H9 (cell line): ENCODE measurements at places on chromosomes 7 and 10.

DNA sequence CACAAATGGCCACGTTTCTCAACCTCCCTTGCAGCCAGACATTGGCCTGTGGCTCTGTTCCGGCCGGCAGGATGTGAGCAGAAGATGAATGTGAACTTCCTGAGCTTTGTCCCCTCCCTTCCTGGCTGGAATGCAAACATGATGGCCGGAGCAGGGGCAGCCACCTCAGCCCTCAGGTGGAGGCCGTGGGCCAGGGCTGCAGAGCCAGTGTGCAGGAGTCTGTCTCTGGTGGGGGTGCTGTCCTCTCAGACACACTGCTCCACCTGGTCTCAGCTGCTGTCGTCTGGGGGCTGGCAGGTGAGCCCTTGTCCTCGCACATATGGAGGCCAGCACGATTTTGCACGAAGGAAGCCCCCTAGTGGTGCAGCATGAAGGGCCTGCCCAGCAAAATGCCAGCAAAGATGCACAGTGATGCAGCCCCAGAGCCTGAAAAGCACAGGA, 25.3 kb upstream of the PWWP2B start:
- H3K27me3 ChIP-seq = no peaks in the 10 kb centered on the region
- no peak overlapping the region for H3K4me3 ChIP-seq
- no peaks in the 10 kb centered on the region for H3K36me3 ChIP-seq

DNA sequence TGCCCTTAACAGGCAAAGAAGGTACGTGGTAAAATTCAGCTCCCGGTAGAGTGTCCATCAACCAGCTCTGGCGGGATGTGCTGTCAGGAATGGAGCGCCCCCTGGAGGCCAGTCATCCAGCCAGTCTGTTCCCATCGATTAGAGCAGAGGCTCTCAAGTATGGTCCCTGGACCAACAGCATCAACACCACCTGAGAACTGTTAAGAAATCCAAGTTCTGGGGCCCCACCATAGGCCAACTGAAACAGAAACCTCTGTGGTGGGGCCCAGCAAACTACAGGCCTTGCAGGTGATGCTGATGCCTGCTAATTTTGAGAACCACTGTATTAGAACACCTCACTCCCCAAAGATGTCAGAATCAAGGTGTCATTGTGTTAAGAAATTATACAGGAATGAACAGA, 109.2 kb downstream of the DPY19L1 start:
- DNase-seq = peak; percentile 83
- H3K4me3 ChIP-seq = no peak overlapping the region
- no peak overlapping the region for H3K27ac ChIP-seq
- no peaks in the 10 kb centered on the region; the same call in 1 of the 2 replicates for H3K36me3 ChIP-seq
- no peaks in the 10 kb centered on the region for H3K27me3 ChIP-seq

DNA sequence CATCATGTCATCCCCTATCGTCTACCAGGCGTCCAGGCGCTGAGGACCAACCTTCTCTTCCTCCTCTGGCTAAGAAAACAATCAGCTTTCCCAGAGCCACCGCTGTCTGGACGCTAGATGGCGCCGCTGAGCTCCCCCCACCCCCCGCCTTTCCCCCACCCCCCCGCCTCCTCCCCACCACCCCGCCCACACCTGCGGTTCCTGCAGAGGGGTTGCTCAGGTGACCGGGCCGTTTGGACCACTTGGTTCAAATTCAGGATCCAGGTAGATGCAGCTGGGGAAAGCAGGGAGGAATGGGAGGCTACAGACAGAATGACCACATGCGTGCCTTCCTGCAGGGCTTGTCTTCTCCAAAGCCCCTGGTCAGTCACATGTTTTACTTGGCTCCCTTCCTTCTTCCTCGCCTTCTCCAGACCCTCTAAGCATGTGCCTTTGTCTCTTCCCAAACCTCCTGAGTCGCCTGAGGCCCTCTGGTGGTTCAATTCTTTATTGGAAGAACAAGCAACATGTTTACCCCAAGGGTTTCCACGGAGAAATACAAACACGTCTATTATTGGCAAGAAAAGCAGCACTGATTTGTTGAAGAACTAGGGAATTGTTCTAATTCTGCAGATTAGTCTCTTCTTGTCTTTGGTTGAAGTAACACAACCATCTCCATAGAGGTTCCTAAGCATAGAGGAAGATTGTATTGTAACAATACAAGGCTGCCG, 24.7 kb downstream of the AOC1 start:
- H3K36me3 ChIP-seq = 0 out of 2 replicates have a peak, but pooled peaks cover 4% of the 10 kb centered on the region
- H3K27me3 ChIP-seq = no peaks in the 10 kb centered on the region
- DNase-seq = peak; percentile 86
- peak overlapping the region; percentile 50 for H3K4me3 ChIP-seq
- no peaks in the 10 kb centered on the region; the same call in 1 of the 2 replicates for H3K4me1 ChIP-seq

DNA sequence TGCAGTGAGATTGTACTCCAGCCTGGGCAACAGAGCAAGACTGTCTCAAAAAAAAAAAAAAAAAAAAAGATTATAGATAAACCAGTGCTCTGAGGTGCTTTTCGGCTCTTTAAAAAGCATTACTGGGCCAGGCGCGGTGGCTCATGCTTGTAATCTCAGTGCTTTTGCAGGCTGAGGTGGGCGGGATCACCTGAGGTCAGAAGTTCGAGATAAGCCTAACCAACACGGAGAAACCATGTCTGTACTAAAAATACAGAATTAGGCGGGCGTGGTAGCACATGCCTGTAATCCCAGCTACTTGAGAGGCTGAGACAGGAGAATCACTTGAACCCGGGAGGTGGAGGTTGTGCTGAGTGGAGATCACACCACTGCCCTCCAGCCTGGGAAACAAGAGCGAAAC, 6.6 kb upstream of the HNRNPF start:
- H3K36me3 ChIP-seq = no peaks in the 10 kb centered on the region
- no peaks in the 10 kb centered on the region for H3K27me3 ChIP-seq
- H3K27ac ChIP-seq = no peak overlapping the region
- DNase-seq = no peak

DNA sequence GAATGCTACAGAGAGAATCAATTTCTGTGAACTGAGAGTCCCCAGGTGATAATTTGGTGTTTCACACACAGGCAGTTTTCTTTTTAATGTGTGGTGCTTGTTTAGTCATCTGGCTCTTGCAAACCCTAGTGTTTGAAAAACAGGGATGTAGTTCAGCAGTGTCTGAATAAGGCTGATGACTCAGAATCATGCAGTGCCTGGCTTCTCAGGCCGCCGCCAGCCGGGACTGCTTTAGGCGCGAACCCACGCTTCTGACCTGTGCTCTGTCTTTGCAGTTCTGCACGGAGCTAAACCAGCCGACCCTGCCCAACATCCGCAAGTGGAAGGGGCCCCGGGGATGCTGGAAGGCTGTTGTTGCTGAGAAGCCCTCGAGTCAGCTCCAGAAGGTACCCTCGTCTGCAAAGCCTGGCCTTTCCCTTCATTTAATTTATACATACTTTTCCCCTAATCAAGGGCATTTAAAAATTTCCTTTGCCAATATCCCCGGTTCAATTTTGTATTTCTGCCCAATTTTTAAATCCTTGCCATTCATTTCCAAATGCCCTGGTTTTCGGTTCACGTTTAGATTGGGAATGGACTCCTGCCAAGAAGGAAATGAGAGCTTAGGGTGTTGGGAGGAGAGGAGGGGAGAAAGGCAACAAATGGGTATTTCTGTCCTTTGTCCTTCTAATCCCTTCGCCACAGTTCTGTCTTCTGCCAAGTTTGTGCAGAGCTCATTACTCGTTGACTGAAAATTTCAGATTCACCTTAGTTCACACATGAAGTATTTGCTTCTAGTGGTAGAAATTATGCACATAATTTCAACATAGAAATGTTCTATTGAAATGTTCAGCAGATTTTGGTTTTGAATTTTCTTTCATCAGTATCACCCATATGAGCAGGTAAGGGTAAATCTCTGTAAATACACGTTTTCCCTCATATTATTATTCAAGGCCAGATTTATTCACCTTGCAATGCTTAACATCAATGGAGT, 108.5 kb upstream of the ANLN start:
- peaks cover 28% of the 10 kb centered on the region for H3K4me1 ChIP-seq
- H3K36me3 ChIP-seq = no peaks in the 10 kb centered on the region
- peak; percentile 74 for DNase-seq

DNA sequence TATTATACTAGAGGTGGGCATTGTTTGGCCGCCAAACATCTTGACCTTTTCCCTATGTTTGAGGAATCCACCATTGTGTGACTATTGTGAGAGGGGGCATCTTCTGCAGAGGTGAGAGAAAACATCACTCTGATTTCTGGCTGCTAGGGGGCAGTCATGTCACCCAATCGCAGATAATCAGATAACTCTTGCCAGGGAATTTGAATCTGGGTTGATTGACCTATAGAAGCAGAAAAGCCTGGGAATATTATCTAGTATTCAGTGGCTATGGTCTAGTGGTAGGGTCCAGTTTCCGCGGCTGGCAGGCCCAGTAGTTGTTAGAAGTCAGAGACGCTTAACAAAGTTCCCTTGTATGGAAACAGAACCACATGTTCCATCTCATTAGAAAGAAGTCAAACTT, 808.5 kb downstream of the PHTF2 start:
- peak; percentile 46 for DNase-seq
- H3K27me3 ChIP-seq = no peaks in the 10 kb centered on the region
- no peak overlapping the region for H3K27ac ChIP-seq
- H3K4me1 ChIP-seq = no peaks in the 10 kb centered on the region

DNA sequence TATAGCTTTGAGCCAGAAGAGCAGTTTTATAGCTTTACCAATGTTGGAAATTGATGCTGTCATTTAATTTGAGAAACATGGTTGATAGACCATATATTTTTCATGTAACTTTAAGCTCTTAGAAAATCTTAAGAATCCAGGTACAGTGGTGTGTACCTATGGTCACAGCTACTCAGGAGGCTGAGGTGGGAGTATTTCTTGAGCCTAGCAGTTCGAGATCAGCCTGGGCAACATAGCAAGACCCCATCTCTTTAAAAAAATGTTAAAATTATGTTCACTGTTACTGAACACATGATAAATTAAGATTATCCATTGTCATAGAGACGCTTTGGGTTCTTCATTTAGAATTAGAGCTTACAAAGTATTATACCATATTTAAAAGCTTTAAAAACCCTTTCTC, 18.2 kb downstream of the REEP3 start:
- no peaks in the 10 kb centered on the region for H3K36me3 ChIP-seq
- no peak for DNase-seq
- no peak overlapping the region for H3K4me3 ChIP-seq
- no peak overlapping the region for H3K27ac ChIP-seq

GRCh38 chr10:27356738-27357137, 116.1 kb upstream of the ACBD5 start:
- no peak overlapping the region for H3K4me3 ChIP-seq
- no peaks in the 10 kb centered on the region for H3K27me3 ChIP-seq
- H3K27ac ChIP-seq = no peak overlapping the region
- H3K36me3 ChIP-seq = no peaks in the 10 kb centered on the region
- DNase-seq = no peak

- no peak overlapping the region for H3K4me3 ChIP-seq
- H3K27ac ChIP-seq = no peak overlapping the region
- no peaks in the 10 kb centered on the region for H3K27me3 ChIP-seq
- peaks cover 5% of the 10 kb centered on the region; the same call in 1 of the 2 replicates for H3K4me1 ChIP-seq
- DNase-seq = no peak
Measured at GRCh38 chr10:3699916-3700315, 85.1 kb downstream of the KLF6 start.

DNA sequence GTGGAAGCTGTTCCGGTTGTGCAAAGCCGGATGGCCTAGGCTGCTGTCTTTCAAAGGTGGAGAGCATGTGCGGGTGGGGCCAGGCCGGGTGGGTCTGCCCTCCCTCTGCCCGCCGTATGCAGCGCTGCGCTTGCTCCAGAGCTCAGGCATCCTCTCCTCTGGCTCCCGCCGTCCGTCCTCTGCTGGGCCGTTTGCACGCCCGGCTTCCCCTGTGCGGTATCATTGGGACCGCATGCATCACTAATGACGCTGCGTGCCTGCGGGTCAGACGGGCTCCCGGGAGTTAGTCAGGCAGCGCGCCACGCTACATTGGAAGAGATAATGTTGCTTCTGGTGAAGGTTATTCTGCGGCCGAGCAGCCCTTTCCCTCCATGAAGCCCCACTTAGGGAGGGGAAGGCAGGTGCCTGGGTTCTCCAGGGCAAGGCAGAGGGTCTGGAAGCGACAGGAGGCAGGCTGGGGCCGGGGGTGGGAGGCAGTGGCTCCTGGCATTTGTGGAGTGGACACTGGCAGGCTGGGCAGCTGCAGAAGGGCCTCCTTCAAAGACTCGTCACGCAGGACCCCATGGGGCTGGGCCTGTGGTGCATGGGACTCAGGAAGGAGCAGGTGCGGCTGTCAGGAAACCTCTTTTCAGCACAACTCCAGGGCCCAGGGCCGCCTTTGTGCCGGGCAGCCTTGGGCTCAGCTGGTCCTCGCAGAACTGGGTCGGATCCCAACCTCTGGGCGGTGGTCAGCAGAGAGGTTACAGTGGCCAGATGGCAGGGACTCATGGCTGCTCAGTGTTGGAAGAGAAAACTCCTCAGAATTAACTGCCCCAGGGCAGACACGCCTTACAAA, 318.5 kb downstream of the WDR37 start:
- no peaks in the 10 kb centered on the region for H3K27me3 ChIP-seq
- no peaks in the 10 kb centered on the region for H3K36me3 ChIP-seq
- no peaks in the 10 kb centered on the region; the same call in 1 of the 2 replicates for H3K4me1 ChIP-seq
- DNase-seq = no peak
- H3K27ac ChIP-seq = no peak overlapping the region

GRCh38 chr10:28393956-28394568, 91.2 kb upstream of the MPP7 start:
- H3K27ac ChIP-seq = no peak overlapping the region
- H3K4me1 ChIP-seq = no peaks in the 10 kb centered on the region
- DNase-seq = peak; percentile 78
- H3K36me3 ChIP-seq = peaks cover 8% of the 10 kb centered on the region; the same call in 1 of the 2 replicates

DNA sequence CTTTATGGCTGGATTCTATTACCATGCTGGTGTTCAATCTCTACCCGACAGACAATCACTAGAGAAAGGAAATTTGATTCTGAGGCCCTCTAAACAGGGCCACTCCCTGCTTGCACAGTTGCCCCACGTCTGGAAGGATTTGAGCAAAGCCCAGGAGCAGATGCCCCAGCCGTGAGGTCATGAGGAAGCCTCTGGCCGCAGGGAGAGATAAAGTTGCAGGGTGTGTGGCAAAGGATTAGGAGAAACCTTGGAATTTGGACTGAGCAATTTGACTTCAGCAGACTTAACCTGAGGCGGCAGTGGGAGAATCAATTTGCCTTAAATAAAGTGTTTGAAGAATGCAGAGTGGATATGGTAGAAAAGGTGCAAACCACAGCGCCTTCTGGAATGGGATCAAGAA, 40.2 kb upstream of the KLF6 start:
- peaks cover 6% of the 10 kb centered on the region; the same call in 1 of the 2 replicates for H3K4me1 ChIP-seq
- no peak overlapping the region for H3K27ac ChIP-seq
- H3K27me3 ChIP-seq = no peaks in the 10 kb centered on the region
- no peak for DNase-seq
- H3K4me3 ChIP-seq = no peak overlapping the region
